ENCODE measurements at places on chromosomes 6 and 20.

GRCh38 chr6:111228094-111228493 lies 140.8 kb downstream of the SLC16A10 start:
- DNase-seq: no peak

DNA sequence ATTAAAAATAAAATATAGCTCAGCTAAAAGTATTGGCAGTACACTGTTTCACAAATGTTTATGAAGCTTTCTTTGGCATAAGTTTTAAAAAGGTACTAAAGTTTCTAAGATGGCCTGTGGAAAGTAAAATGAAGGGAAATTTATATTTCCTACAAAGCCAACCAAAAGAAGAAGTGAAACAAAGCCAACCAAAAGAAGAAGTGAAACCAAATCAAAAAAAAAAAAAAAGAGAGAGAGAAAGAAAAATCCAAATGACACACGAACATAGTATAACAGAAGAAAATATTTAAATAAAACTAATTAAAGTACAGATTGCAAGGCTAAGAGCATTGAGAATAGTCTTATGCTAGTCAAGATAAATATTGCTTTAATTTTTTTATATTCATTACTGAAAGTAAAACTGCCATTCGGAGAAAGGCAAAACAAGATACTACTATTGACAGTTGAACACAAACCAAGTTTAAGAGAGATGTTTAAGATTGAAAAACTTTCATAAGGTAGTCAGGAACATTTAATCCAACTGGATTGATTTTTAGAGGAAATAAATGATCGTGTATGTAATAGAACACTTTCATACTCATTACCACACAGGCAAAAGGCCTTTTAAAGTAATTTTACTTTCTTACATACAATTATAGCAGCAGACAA lies 12.8 kb upstream of the KHDRBS2 start:
- DNase-seq: no peak

DNA sequence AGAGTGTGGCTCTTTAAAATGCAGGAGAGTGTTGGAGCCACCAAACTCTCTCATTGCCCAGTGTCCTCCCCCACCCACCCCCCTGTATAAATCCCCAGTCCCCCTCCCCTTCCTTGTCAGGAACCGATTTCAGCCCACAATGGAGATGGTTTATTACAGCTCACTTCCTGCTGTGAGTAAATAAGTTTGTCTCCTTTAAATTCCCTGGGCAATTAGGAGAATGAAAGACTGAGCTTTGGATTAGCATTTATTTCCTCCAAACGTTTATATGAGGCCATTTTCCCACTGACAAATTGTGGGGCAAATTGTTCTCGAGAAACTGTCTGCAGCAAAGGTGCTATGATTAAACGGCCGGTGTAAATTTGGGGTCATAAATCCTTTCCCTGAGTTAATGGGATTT lies 128.8 kb downstream of the DHX35 start:
- no peak for DNase-seq

DNA sequence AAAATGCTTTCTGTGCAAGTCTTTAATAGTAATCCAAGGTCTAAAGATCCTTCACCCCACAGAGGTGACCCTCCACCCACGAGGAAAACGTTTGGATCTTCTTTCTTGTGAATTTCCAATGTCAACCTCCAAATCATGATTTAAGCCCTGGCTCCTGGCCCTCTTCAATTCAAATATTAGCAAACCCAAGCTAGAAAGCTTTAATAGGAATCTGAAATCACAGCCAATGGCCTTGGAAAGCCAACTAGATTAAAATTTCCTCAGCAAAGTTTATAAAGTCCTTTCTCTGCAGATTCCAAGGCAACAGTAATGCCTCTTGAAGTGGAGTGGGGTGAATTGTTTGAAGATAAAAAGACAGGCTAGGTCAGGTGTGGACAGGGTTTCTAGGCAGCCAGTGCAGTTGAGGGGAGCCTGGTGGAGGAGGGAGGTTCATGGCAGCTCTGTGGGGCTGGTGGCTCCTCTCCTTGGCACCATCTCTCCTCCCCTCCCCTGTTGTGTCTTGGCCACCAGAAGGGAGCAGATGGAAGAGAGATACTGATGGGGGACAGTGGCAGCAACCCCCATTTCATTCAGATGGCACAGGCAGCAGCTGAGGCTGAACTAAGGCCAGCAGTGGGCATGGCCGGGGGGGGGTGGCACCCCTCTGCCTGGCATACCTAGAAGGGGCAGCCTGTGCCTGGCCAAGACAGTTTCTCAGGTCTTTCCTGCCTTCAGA lies 12.0 kb upstream of the UQCC2 start:
- no peak for DNase-seq

DNA sequence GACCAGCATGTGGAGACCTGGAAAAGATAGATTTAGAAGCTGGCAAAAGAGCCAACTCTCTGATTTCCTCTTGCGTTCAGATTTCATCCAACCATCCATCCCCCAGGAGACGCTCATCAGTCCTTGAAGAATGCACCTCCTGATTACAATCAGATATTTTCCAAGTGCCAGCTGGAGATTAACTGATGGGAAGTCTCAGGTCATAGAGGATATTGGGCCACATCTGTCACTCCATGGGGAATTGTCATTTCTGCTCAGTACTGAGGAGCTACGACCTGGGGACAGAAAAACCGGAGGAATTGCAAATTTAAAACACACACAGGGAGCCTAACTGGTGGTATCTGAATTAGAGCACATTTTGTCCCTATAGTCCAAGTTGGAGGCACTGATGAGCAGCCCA lies 496.2 kb upstream of the SULF2 start:
- no peak for DNase-seq

DNA sequence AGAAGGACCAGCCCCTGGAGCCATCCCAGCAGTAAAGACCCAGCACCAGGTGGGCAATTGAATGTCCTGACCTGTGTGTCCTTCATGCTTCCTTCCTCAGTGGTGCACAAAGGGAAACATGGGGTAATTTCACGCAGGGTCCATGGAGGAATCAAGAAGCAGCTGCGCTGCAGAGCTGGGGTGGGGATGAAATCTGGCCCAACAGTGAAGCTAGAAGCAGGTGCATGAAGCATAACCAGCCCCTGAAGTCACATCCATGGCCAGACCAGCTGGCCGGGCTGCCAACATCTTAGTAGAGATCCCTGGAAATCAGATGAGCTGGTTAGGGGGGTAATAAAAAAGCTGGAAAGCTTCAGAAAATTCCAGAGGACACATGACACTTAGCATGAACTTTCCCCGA lies 646.7 kb upstream of the DEFB115 start:
- no peak for DNase-seq

GRCh38 chr6:164569509-164569908 lies 739.9 kb downstream of the C6orf118 start:
- DNase-seq: no peak

DNA sequence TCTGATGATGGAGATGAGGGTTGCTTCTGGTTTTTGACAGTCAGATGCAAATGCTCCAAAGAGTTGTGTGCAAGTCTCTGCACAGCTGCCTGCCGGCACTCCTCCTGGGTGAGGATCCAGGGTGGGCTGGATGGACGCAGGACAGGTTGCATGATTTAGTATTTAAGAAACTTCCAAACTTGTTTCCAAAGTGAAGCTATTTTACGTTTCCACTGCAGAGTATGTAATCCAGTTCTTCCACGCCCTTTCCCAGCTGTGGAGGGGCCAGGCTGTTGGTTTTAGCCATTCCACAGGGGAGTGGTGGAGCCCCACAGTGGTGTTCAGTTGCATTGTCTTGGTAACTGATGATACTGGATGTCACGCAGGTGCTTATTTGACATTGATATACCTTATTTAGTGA lies 157.3 kb downstream of the THBS2 start:
- DNase-seq: no peak

DNA sequence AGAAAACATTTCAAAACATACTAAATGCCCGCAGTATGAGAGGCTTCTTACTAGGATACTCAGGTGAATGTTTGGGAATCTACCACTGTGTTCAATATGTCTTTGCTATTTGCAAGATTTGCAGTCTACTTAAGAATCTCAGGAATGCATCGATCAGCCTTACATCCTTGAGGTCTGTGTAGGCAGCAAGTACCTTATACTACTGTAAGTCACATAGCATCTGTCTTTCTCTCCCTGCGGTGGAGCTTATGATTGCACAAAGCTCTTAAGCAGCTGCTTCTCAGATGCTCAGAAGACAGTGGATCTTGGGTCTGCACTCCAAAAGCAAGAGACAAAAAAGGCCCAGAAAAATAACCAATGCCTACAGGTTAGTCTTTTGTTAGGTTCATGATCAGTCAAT lies 21.4 kb downstream of the PCSK2 start:
- DNase-seq: no peak

DNA sequence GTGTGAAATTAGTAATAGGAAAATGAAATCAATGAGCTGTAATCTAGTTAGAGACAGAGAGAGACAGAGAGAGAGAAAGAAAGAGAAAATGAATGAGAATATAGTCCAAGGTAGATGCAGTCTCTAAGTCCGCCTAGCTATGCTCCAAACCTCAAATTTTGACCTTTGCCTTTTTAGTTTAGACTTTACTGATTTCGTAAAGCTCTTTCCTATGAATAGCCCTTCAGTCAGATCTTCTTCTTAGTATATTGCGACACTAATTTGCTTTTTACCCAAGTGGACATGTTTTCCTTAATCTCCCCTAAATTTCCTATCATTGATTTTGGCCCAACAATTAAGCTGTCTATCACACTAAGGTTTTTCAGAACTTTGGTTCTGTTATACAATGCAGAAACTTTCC lies 49.5 kb downstream of the TFAP2D start:
- DNase-seq: no peak

- DNase-seq: no peak
These were observed 360.7 kb upstream of the ZFP64 start for GRCh38 chr20:52552181-52552872.

DNA sequence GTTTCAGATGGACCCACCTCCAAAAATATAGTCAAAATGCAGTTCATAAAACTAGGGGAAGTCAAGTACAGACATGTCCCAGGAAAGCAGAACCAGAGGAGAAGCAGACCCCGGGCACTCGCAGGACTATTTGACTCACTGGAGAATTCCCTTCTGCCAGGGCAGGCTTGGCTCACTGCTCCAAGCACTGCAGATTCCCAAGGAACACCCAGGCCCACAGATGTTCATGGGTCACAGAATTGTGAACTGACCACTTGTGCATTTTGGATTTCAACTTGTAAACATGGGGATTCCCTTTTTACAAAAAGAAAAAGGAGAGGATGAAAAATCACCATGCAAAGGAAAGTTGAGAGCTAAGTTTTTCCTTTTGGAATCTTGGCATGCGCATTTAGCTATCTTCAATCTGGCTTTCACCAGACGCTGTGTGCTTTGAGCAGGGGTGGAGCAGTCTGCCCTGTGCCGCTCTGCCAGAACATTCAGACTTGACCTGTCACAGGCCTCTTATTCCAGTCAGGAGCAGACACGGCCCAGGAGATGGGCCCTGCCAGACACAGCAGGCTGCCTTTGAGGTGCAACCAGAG lies 237.5 kb upstream of the TAB2 start:
- DNase-seq: no peak

- DNase-seq: no peak
These were observed 94.0 kb downstream of the SGK1 start for GRCh38 chr6:134223796-134224420.

GRCh38 chr6:31727034-31727716 lies 1.9 kb downstream of the DDAH2 start:
- no peak for DNase-seq

- no peak for DNase-seq
These were observed 241.2 kb downstream of the UST start for GRCh38 chr6:148987982-148988381.

DNA sequence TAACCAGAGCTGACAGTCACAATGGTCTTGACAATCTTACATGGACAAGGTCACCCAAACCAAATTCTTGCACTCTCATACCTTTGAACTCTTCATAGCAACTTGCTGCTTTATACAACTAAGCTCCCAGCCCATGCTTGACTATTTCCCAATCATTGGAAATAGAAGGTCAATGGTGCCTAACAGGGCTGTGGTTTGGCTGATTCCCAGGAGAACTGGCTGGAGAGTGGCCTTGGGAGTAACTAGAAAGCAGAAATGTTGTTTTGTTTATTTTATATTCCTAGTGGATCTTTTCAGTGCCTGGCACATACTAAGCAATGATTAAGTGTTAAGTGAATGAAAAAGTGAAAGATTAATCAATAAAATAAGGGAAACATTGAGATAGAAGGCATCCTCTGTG lies 3.0 kb downstream of the SPINT4 start:
- no peak for DNase-seq

DNA sequence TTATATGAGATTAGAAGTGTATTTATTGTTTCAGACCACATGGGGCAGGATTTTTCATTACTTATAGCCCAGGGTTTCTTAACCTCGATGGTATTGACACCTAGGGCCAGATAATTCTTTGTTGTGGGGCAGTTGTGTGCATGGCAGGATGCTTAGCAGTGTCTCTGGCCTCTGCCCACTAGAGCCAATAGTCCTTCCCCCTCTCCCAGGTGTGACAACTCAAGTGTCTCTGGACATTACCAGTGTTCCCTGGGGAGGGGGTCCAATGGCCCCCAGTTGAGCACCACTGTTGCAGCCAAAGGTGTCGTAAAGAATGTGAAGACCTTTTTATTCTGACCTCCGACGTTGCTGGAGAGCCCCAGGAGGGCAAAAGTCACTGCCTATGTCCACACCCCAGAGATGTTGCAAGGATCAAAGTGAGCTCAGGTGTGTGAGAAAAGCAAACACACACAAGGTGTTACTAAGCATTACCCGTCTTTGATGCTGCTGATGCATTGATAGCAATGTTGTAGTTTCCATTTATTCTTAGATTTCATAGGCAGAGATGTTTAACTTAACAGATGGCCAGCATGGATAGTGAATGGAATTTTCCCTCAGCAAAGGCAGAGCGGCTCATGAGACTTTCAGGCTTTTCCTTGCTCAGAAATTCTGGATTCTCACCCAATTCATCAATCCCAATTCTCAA lies 22.2 kb downstream of the BANF2 start:
- DNase-seq: no peak

GRCh38 chr6:63793465-63794137 lies 158.0 kb downstream of the PHF3 start:
- no peak for DNase-seq

DNA sequence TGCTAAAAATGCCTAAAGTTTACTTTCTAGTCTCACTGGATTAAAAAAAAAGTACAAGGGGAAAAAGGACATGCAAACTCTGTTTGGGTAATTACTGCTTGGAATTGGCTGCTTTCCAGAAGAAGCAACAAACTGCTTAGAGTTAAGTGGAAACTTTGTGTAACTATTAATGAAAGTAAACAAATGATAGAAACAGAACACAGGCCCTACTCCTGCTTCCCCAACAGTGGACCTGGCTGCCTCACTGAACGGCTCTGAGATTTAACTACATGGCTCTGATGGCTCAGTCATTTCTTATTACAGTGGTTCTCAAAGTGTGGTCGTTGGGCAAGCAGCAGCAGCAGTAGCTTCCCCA lies 108.5 kb downstream of the MAN1A1 start:
- no peak for DNase-seq

GRCh38 chr6:116685437-116685993 lies 4.5 kb downstream of the KPNA5 start:
- no peak for DNase-seq

GRCh38 chr20:7889736-7890135 lies 50.5 kb downstream of the HAO1 start:
- no peak for DNase-seq
